ENCODE measurements at places on chromosomes 4 and X.

GRCh38 chr4:159428293-159428692 is 325.4 kb downstream of the RAPGEF2 start:
- no peak for DNase-seq

DNA sequence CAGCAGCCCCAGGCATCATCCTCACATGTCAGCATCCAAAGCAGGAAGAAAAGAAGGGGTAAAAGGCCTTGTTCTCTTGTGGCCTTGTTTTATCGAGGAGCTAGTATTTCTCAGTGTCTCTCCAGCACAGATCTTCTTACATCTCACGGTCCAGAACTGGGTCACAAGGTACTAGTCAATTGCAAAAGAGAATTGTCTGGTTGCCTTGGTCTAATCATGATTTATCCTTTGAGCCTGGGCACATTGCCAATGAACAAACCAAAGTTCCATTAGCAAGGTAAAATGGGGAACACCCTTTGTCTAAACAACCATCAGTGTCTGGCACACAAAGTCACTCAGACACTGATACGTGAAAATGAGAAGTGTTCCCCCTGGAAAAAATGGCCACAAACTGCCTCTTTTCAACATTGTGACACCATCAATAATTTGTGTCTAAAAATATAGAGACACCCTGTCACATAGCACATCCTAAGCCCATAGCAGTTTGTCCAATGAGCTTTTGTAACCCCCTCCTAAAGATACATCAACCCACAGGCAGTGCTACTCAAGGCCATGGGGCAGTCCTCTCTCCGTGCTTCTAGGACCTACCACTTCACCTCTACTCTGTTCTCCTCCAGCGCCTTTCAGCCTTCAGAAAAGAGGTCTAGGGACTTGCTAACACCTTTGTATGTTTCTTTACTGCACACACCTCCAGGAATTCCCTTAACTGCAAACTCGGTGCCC is 534.4 kb downstream of the MID1IP1 start:
- no peak for DNase-seq

DNA sequence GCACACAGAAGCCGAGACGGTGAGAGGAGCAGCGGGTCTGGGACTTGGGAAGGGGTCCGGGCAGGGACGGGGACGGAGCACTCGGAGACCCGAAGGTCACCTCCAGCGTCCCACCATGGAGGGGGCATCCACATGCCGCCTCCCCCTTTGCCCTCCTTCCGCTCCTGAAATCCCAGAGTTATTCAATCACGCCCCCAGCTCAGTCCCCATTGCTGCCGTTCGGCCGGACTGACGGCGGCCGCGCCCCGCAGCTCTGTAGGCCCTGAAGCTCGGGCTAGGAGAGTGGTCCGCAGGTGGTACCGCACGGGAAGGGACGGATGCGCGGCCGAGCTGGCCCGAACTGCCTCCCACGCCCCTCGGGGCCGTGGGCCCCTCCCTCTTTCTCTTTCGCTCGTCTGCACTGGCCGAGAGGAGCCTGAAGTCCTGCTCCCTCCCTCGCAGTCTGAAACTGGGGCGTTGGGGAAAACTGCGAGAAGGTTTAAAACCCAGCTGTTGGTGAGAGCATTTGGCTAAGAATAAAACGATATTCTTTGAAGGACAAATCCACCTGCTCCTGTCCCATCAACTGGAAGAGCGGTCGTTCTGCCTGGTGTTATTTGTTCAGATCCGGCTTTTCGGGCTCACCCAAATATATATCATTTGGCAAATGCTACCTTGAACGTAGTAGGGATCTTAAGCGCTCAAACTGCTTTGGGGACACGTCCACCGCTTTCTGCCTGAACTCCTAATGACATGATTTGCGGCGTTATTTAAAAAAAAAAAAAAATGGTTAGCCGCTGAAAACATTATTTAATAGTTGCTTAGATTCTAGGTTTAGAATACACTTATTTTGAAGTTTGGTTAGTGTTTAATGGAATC is 719 bp downstream of the USO1 start:
- DNase-seq: peak; percentile 33

DNA sequence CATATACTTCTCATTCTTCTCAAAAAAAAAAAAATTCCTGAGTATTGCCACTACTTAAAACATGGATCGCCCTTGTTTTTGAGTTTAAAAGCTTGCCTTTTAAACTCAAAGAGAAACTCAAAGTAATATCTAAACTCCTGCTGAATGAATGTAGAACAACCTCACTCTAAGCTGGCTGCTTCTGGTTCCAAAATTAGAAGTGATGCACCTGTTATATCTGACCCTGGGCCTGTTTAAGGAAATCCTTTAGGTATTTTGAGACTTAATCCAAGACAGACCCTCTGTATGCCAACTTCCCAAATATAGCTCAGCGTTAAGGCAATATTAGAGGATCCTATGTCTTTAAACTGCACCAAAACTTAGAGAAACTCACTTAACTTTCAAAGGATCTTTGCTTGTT is 1.8 kb upstream of the OTUD4 start:
- DNase-seq: no peak

GRCh38 chrX:40240844-40241243 is 143.1 kb upstream of the BCOR start:
- DNase-seq: no peak

- DNase-seq: peak; percentile 35
Observed at GRCh38 chrX:56800801-56801200, 71.8 kb downstream of the NBDY start.

DNA sequence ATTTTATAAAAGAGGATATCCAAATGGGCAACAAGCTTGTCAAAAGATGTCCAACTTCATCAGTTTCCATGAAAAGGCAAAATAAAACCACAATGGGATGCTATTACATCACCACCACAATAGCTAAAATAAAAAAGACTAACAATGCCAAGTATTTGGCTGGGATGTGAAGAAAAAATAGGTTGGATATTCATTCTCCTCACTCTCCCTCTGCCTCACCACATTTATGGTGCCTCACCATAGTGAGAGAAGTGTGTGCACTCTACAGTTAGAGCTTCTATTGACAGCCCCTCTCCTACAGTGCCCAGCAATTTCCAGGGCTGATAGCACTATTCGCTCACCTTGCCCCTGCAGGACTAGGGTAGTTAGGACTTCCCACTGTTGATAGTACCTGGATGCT is 25.5 kb downstream of the VEGFC start:
- no peak for DNase-seq

GRCh38 chrX:12975991-12976558 is 1.2 kb downstream of the TMSB4X start:
- no peak for DNase-seq

- no peak for DNase-seq
Observed at GRCh38 chr4:135282676-135283075, 1081.1 kb upstream of the PABPC4L start.

DNA sequence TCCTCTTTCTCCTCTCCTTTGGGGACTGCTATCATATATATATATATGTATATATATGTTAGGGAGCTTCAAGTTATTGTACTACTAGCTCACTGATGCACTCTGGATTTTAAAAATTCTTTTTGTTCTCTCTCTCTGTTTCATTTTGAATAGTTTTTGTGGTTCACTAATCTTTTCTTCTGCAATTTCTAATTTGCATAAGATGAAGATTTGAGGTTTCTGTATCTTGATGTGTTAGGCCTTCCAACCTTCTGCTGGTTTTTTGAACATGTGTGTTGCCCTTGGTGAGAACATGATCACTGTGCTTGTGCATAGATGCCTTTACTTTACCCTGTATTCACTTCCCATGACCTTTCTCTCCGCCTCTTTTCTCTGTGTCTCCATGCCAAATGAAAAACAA is 7.8 kb upstream of the ZNF718 start:
- no peak for DNase-seq

GRCh38 chr4:168871632-168872031 is 138.4 kb downstream of the CBR4 start:
- DNase-seq: no peak

DNA sequence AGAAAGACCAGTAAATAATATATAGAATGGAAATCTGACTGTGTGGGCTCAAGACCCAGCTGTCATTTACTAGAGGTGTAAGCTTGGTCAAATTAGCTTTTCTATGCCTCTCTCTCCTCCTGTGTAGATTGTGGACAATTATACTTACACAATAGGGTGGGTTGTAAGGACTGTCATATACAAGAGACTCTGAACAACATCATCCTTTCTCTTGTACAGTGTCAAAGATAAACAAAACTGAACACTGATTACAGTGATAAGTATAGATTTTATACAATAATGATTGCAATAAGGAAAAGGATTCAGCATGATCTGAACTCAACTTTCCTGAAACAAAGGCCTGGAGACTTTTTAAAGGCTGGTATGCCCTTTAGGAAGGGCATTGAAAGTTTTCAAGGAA is 429.2 kb upstream of the HS3ST1 start:
- DNase-seq: no peak

DNA sequence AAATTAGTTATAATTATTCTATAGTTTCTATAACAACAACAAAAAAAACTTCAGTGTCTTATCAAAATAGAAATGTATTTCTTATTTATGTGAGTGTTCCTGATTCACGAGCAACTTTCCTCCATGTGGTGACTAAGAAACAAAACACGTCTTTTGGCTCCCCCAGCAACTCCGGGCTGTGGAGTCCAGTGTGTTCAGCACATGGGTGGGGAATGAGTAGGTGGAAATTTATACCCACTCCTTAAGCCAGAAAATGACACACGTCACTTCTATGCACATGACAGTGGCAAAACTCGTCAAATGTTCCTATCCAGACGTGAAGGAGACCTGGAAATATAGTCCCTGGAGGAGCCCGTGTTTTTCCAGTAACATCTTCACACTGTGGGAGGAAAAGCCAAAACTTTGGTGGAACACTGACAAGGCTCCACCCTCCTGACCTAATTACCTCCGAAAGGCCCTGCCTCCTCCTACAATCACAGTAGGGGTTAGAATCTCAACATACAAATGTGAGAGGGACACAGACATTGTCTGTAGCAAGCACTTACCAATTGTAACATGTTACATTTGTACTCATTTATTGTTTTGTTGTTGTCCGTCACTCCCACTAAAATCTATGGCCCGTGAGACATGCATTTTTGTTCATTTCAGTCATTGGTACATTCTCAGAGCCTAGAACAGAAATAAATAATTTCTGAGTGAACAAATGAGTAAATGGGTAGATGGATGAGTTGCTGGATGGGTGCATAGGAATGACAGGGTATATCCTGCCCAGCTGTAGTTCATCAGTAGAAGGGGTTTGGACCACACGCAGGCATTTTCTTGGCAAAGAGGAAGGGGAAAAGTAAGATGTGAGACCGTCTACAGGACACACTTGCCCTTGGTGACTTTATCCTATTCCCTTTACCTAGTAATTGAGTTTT is 605.8 kb upstream of the TENM3 start:
- DNase-seq: no peak

GRCh38 chr4:70895811-70896491 is 6.2 kb upstream of the MOB1B start:
- no peak for DNase-seq

DNA sequence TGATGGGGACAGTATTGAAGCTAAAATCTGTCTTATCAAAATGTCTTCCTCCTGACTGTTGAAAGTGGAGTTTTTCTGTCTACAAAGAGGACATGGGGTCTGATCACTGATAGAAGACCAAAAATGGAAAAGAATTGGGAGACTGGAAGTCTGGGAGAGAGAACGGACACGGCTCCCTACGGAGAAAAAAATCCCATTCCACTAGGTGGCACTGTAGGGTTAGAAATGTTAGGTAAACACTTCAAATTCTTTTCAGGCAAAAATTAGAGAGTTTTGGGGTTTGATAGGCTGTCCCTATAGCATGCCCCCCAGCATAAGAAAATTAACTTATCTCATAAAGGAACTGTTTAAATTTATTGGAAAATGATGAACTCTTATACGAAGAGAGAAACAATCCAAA is 200.5 kb downstream of the FAM133A start:
- no peak for DNase-seq

GRCh38 chr4:182351485-182351884 is 108.3 kb downstream of the TENM3 start:
- DNase-seq: no peak

GRCh38 chrX:17737710-17737985 is 355 bp downstream of the SCML1 start:
- DNase-seq: peak; percentile 5

GRCh38 chr4:90181644-90182043 is 54.5 kb downstream of the CCSER1 start:
- DNase-seq: no peak

- no peak for DNase-seq
Observed at GRCh38 chrX:151570561-151570960, 7.1 kb downstream of the PASD1 start.

- no peak for DNase-seq
Observed at GRCh38 chr4:139589336-139590018, 33.5 kb upstream of the SETD7 start.

DNA sequence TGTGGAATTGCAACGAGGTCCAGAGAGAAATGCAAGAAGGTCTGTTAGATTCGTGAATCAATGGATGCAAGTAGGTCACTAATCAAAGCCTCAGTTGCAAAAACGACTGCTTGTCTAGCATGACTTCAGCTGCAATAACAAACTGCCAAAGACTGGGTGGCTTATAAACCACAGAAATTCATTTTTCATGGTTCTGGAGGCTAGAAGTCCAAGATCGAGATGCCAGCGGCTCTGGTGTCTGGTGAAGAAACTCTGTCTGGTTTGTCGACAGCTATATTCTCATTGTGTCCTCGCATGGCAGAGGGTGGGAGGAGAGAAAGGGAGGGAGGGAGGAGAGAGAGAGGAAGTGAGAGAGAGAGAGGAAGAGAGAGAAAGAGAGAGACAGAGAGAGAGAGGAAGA is 114.7 kb downstream of the MXRA5 start:
- no peak for DNase-seq

DNA sequence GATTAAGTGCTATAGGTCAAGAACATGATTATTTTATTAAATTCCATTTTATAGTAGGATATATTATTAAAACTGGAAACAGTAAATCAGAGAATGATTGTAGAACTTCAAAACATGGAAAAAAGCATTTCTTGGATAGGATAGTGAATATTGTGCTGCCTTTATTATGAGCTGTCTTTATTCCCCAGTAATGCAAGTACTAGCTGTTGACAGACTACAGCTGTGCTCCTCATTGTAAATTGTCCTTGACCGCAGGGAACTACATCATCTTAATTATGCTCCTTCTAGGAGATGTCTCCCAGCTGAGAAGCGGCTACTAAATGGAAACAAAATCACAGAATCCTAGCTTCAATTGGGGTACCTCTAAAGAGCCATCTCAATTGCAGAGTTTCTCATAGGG is 1457.2 kb upstream of the PCDH7 start:
- DNase-seq: no peak

DNA sequence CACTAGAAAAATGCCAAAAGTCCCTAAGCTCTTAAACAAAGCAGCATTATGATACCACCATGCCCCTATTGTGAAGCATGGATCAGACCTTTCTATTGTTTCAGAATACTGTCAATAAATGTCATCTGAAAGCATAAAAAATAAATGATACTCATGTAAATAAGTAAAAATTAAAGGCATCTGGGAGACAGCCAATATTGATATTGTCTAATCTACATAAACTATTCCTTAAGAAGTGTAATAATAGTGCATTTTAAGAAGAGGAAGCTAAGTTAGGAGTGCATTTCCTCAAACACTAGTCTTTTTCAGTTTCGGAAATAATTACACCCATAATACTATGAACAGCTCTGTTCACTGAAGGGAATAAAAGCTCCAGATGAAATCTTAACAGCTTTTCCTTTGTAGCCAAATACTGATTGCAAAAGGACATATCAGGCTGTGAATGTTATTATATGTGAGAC is 181.6 kb downstream of the SPOCK3 start:
- no peak for DNase-seq
